ENCODE measurements at places on chromosomes 13 and 19.

DNA sequence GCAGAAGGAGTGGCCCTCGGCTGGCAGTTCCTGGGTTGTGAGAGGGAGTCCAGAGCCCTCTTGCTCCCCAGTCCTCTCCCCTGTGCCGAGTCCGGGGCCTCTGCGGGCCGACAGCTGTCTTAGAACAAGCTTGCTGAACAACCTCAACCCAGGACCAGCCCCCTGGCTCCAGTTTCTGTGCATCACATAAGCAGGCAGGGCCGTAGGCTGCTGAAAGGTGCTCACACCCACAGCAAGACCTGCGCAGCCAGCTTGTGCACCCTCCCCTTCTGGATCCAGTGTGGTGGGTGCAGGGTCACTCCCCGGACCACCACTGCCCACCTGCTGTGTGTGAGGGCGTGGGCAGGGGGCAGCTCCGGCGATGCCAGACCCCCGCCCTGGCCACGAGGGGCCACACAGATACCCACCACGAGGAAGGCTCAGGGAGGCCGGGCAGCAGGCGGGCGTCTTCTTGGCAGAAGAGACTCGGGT lies 25.2 kb upstream of the F7 start:
- no peak for DNase-seq

- no peak for DNase-seq
Observed at GRCh38 chr19:31263328-31263727, 85.9 kb downstream of the TSHZ3 start.

GRCh38 chr13:19794631-19795030 lies 11.9 kb upstream of the PSPC1 start:
- no peak for DNase-seq

- no peak for DNase-seq
Observed at GRCh38 chr19:35000647-35001501, 751 bp downstream of the GRAMD1A start.

- no peak for DNase-seq
Observed at GRCh38 chr19:18016209-18016910, 8.4 kb downstream of the ARRDC2 start.

- DNase-seq = no peak
Observed at GRCh38 chr19:50666346-50667176, 17.3 kb downstream of the C19orf81 start.

DNA sequence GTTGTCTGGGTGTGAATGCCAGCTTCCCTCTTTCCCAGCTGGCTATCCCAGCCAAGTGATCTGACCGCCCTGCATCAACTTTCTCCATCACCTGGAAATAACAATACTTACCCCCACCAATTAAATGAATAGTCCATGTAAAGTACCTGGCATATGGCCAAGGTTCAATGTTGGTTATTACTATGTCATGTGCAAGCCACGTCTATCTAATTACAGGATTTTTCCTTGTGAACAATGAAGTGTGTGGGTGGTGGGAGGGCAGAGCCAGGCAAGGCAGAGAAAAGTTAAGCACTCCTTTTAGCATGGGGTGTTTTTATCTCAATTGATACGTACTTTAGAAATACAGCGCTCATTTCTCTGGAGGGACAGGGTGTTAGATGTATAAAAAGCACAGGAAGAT lies 121.1 kb downstream of the NHLRC3 start:
- DNase-seq = no peak

- no peak for DNase-seq
Observed at GRCh38 chr19:3368441-3368795, 2.0 kb downstream of the NFIC start.

DNA sequence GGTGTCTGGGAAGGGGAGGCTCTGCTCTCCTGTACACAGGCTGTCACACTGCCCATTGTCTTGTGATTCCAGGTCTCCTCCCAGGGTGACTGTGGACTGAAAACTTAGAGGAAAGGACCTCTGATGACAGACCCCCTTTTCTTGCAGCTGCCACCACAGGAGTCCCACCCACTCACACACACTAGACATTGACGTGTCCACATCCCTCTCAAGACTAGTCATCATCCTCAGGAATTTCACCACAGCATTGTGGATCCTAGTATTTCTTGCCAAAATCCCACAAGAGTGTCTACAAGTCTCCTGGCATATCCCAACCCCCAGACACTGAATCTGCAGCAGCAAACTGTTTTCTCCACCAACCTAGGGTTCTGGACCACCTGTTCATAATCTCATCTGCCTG lies 5.3 kb downstream of the ZNF85 start:
- DNase-seq = no peak

DNA sequence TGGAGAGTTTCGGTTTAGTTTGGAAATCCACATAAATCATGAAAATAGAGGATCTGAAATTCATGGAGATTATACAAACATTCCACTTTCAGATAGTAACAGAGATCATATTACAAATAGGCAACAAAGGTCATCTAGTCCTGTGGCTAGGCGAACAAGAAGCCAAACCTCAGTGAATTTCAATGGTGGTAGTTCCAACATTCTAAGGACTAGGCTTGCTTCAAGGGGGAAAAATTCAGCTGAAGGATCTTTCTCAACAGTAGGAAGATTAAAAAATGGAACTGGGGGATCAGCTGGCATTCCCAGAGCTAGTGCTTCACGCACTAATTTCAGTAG lies 47.0 kb downstream of the FOXO1 start:
- DNase-seq = no peak

DNA sequence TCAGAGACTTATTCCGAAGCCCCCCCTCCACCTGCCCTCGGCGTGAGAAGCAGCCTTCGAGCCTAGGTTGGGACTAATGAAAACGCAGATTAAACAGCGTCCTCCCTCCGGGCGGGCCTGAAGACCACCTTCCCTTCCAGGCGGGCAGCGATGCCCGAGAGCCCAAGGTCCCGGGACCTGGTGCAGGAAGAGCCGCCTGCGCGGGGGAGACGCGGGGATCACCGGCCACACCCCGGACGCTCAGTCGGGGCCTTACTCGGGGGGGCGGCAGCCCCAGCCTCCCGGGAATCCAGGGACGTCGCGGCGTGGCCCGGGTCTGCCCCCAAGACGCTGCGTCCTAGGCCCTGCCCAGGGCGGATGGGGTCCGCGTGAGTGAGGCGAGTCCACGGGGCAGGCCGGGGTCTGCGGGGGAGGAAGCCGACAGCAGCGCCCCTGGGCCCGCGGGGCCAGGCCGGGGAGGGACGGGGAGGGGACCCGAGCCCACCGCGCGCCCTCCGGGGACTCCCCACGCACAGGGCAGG lies 33.3 kb upstream of the SPACA7 start:
- DNase-seq = peak; percentile 42

DNA sequence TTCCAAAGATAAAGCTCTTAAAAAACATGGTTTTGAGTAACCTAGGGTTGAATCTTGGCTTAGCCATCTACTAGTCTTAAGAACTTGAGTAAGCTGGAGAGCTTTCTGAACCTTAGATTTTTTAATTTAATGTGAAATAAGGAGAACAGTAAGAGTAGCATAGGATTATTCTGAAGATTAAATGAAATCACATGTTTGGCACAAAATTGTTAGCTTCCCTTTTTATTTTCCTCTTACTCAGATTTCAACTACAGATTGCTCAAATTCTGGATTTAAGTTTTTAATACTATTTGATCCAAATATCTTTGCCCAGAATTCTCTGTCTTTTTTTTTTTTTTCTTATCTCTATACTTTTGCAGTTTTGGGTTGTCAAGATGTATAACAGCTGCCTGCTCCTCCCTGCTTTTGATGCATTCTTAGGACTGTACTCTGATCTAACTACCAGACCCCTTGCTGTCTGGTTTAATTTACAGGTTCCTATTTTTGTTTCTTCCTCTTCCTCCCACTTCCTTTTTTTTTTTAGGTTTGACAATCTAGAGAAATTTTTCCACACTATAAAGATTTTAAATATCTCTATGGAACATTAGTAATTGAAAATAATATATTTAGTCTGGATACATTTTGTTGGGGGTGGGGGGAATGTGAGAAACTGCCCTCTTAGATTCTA lies 12.3 kb downstream of the POMP start:
- no peak for DNase-seq

DNA sequence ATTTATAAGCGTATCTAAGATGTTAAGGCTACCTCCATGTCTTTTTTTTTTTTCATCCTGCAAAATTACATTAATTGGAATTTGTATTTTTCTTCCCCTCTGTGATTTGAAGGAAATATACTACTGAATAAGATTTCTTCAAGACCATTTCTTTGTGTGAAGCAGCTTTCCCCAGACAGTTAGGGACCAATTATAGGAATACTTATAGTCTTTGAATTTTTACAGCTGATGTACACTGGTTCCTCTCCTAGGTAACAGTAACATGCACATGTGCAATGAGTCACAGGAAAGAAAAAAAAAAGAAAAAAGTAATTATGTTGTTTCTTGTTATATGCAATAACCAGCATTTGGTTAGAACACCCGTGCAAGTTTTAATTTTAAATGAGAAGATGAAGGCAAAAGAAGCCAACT lies 82.0 kb downstream of the PCDH9 start:
- no peak for DNase-seq

DNA sequence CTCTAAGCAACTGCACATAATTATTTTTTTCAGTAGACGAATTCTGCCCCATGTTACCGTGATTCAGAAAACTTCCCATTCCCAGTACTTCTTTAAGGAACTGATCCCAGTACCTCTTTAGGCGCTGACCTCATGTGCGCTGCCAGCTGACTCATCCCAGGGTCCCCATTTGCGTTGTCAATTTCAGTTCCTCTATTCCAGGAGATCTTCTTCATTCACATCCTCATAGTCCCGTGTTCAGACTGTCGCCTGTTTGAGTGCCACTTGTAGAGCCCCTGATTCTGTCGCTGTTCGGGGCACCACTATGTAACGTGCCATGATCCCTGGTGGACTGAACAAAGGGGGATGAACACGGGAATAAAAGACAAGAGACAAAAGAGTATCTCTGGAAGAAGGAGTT lies 16.4 kb downstream of the FPR3 start:
- no peak for DNase-seq

DNA sequence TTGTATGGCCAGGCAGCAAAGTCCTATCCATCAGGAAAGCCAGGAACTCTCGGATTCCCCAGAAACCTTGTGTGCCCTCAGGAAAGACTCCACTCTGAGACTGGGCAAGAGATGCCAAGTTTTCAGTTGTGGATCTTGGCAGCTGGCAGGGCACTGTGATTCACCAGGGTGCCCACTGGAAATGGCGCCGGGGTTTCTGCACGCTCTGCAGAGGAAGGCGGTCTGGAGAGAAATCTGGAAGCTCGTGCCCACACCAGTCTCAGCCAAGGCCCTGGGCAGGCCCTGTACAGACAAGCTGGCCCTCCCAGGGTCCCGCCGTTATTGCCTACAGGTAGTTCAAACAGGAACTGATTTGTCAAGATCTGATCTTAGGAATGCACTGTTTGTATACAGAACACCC lies 4.9 kb downstream of the NAPA start:
- no peak for DNase-seq

- DNase-seq = no peak
Observed at GRCh38 chr19:33329736-33330135, 27.4 kb upstream of the CEBPA start.

DNA sequence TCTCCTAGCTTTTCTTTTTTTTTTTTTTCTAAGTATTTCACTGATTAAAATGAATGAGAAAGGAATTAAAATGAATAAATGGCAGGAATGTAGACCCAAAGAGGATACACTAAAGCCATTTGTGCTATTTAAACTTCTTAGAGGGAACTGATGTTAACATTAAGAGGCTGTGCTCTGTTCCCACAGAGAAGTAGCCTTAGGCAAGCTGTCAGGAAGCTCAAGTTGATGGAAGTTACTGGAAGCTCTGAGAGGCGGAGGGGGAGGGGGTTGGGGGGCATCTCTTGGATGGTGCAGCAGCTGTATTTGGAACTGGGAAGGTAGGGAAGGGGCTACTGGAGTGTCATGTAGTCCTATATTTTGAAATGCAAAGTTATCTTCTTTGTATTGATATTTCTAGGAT lies 168.2 kb downstream of the DNAJC15 start:
- DNase-seq = no peak

GRCh38 chr13:113493315-113493951 lies 2.9 kb upstream of the DCUN1D2 start:
- DNase-seq = no peak

DNA sequence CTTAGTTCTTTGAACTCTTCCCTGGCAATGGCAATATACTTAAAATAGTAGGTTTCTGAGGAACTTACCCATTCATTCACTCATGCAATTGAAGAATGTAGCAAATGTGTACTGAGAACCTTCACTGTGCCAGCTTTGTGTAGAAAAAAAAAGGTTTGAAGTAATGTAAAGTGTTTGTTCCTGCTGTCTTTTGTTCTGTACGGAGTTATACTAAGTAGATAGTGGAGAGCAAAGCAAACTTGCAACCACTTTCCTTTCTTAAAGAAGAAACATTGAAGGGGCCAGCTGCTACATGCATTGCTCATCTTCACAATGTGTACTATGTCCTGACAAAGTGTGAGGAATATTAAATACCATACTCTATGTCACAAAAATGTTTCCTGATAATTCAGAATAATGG lies 68.9 kb upstream of the FREM2 start:
- no peak for DNase-seq

GRCh38 chr19:13906521-13906904 lies 512 bp downstream of the CC2D1A start:
- DNase-seq = no peak

- DNase-seq = no peak
Observed at GRCh38 chr13:92590503-92590908, 636.1 kb upstream of the GPC6 start.

- no peak for DNase-seq
Observed at GRCh38 chr13:73993661-73994060, 140.5 kb downstream of the KLF12 start.

GRCh38 chr13:102040812-102041211 lies 361.0 kb downstream of the FGF14 start:
- DNase-seq = no peak

GRCh38 chr19:50468818-50469217 lies 7.5 kb upstream of the EMC10 start:
- DNase-seq = no peak

All from ecto neural progenitor cell (in vitro differentiated cells).